Trophoblast cell (in vitro differentiated cells and primary cell): ENCODE measurements at places on chromosomes 12 and 14.

- DNase-seq: no peak
These were observed 7.1 kb downstream of the KRT75 start for GRCh38 chr12:52427083-52427482.

- DNase-seq: no peak
These were observed 24.4 kb upstream of the MGST1 start for GRCh38 chr12:16323010-16323409.

- DNase-seq: peak; percentile 77
These were observed 191.8 kb downstream of the C12orf75 start for GRCh38 chr12:105522166-105522825.

DNA sequence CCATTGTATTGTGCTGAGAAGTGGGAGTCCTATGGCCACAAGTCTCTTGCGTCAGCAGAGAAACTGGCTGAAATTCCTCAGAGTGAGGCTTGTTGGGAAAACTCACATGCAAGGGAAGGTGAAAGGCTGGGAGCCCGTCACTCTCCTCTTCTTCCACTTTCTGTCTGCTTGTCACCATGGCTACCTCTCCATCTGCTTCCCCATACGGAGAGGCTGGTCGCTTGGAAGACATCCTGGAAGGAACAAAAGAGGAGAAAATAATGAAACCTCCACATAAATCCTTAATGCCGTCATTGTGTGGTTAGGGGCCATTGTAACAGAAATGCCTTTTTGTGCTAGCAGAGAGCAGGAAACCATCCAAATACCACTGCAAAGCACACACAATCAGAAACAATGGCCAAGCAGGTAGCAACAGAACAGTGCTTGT, 53.7 kb downstream of the SOX5 start:
- DNase-seq: no peak

DNA sequence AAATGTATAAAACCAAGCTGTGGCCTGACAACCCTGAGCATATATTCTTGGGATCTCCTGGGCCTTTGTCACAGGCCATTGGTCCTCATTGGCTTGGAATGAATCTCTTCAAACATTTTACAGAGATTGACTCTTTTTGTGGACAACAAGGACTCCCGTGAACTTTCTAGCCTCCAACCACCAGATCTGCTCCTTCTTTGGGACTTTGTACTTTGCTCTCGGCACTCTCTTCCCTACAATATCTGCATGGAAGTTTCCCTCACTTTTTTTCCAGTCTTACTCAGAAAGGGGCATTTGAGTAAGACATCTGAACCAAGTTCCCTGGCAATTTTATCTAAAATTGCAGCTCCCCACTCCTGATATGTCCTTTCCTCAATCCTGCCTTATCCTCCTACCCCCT, 158.8 kb downstream of the PHLDA1 start:
- DNase-seq: no peak

GRCh38 chr14:54348001-54348611, 48.7 kb upstream of the CDKN3 start:
- peak; percentile 24 for DNase-seq

DNA sequence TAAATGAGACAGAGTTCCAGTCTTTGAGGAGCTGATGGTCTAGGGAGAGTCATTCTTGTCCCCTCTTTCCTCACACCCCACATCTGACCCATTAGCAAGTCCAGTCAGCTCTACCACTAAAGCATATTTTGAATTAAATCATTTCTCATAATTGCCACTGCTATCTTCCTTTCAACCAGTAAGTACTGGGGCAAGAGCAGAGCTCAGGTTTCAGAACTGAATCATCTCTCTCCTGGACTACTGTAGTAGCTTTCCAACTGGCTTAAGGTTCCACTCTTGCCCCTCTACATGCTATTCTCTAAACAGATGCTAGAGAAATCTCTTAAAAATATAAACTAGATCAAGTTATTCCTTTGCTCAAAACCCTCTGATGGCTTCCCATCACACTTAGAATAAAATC, 218.3 kb downstream of the TTC6 start:
- DNase-seq: no peak

DNA sequence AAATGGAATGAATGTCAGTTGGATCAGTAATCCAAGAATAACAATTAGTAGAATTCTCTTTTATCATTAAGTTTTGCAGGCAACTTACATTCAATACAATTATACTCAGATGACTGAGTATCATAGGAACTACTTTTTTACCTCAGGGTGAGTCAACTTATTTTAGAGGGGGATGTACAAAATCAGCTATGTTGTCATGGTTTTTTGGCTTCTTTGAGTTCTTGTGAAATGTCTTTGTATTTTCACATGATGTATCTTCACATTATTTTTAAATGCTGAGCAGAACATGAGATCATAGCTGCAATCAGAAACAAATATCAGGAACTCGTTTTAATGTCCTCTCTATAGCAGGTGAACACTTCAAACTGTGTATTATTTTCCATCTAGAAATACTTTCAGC, 65.3 kb upstream of the PTPRR start:
- DNase-seq: no peak

GRCh38 chr14:38079886-38080285, 127.8 kb upstream of the SSTR1 start:
- no peak for DNase-seq

GRCh38 chr14:23483236-23483854, 13.8 kb downstream of the NGDN start:
- no peak for DNase-seq

GRCh38 chr12:40032433-40033241, 73.2 kb downstream of the SLC2A13 start:
- DNase-seq: peak; percentile 95

GRCh38 chr12:46210873-46211439, 57.9 kb downstream of the SLC38A1 start:
- DNase-seq: no peak

DNA sequence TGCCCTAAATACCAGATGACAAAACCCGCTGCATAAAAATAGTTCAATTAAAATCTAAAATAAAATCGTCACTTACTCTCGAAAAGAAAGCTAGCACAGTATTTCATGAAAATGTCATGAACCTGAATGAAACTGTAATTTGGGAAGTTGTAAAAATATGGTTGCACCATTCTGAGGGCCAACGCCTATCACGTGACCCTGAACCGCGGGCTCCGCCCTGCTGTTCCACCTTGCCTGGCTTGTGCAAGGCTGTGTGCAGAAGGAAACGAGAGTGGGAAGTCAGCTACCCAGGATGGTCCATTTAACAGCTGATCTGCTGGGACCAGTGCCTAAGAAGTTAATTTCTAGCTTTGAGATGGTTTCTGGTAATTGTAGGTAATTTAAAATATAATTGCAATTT, 91.7 kb upstream of the BMP4 start:
- DNase-seq: no peak

DNA sequence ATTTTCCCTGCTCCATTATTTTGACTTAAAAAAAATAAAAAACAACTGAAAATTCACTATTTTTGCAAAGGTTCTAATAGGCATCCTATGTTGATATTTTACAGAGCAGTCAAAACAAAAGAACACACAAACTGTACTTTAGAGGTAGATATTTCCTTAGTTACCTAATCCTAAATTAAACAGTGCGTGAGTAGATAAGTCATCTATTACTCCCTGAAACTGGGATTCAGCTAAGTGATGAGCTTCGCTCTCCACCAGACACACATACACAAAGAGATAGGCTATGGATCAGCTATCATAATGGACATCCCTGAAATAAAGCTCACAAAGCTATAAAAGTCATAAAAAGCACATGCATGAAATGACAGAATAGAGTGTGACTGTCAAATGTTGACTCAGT, 398.7 kb downstream of the SOX5 start:
- DNase-seq: no peak

- DNase-seq: no peak
These were observed 158.2 kb downstream of the NUAK1 start for GRCh38 chr12:105980533-105980932.

DNA sequence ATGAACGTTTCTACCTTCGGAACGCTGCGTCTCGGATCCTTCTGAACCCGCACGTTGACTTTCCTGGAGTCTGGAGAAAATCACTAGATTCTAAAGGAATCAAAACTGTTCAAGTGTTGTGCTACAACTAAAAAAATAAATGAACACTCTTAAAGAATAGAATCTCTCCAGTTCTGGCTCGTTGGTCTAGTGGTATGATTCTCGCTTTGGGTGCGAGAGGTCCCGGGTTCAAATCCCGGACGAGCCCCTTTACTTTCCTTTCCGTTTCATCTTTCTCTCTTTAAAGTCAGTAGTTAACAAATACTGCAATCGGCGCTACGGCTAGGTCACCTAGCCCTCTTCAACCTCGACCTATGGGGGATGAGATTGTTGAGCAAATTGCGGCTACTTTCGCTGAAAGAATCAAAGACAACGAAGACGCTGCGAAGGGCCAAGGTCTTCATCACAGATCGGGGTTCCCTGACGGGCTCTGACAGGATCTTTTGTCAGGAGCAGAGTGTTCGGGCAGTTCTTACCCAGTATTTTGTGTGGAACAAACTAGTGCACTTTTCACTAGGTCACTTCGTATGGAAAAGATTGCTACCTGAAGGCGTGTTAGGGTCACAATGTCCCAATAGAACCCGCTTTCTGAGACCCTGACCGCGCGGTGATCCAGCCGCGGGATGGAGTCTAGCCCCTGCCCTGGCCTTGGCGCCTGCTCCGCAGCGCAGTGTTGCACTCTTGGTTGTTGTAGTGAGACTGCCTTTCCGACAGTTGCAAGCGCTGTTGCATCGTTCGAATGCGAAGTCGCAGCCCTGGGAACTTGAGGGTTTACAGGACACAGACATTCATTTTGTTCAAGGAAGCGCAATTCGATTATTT, 8.4 kb downstream of the OR6S1 start:
- peak; percentile 85 for DNase-seq

DNA sequence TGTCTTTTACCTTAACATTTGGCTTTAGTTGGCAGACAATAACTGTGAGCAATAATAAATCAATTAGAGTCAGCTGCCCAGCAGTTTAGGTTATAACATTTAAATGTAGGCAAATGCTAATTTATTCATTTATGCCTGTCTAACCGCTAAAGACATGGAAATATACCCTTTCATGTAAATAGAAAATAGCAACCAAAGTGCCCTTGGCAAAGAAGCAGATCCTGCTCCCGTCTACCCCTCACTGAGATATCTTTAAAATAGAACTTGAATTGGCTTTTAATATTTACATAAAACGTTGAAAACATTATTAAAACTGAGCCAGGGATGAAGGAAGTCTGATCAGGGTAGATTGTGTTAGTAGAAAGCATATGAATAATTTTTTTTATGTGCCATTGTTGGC, 67.3 kb downstream of the ATP23 start:
- no peak for DNase-seq

- peak; percentile 30 for DNase-seq
These were observed 2.7 kb upstream of the GALC start for GRCh38 chr14:87995500-87996290.
